ENCODE measurements at places on chromosomes 4 and X.

DNA sequence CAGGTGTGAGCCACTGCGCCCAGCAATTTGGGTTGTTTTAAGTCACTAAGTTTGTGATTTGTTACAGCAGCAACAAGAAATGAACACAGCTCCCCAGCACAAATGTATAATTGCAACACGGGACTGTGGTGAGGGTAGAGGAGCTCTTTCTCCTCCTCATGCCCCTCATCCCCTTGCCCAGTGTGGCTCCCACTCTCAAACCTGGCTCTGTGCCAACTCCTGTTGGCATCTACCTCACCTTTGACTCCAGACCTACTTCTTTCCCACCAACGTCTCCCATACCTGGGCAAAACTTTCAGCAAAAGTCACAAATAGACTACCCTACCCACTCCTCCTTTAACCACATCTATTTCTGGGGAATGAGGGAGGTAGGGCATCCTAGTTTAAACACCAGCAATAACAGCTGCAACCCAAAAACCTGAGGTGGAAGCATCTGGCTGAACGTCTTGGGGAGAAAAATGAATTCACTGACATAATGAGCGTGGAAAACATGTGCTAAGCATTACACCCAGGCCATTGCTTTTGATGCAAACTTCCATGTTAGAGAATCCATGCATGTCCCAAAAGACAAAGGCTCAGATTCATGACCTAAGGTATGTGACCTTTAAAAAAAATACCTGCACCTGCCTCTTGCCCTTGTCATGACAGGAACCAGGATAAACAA, 19.2 kb downstream of the LNX1 start:
- DNase-seq, result no peak

DNA sequence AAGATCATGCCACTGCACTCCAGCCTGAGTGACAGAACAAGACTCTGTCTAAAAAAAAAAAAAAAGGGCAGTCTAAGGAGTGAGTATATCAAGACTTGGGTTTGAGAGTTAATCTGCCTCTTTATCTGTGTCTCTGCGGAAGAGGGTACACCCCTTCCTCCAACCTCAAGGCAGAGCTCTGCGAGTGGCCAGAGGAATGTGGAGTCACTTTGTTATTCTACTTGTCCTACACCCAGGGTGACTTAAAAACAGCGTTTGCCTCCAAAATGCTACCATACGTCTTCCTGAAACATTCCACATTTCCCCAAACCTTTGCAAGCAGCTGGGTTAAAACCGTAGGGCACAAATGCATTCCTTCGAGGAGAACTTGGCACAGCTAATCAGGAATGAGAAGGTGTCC, 199.9 kb downstream of the SHOX start:
- no peak for DNase-seq

GRCh38 chr4:164977243-164978164, at the start of gene TRIM61:
Gene TRIM61 (minus strand): TSS chr4:164977657. CDS start chr4:164970002, 7,655 bp downstream.
- DNase-seq, result peak; percentile 17

GRCh38 chrX:123731987-123732669, 724 bp downstream of the THOC2 start:
- no peak for DNase-seq

DNA sequence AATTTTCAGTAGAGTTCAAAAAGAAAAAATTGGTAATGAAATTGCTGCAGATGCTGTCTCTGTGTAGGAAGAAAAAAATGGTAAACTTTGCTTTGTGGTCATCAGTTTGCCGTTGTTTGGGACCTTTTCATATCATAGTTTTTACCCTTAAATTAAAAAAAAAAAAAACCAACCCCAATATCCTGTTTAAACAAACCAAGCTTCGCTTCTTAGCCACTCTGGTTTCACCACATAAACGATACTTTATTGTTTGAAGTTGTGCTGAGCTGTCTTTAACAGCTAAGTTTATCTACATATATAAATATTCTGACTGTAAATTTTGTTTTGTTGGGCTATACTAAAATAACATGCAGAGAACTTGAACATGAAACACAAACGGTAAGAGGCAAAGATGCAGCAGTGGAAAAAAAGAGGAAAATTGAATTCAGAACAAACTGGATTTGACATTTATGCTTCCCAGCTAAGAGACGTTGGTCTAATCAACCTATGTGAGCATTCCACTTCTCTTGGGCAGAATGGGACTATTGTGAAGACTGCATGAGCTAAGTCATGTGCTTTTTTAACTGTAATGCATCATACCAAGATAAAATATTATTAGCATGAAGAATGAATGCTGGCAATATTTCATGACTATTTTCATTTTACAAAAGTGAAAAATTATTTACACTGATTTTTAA, 15.7 kb upstream of the H2AZ1 start:
- no peak for DNase-seq

- DNase-seq, result no peak
These were observed 27.3 kb downstream of the CSN3 start for GRCh38 chr4:70269674-70270073.

- no peak for DNase-seq
These were observed 74.8 kb downstream of the WWC2 start for GRCh38 chr4:183173580-183174526.

DNA sequence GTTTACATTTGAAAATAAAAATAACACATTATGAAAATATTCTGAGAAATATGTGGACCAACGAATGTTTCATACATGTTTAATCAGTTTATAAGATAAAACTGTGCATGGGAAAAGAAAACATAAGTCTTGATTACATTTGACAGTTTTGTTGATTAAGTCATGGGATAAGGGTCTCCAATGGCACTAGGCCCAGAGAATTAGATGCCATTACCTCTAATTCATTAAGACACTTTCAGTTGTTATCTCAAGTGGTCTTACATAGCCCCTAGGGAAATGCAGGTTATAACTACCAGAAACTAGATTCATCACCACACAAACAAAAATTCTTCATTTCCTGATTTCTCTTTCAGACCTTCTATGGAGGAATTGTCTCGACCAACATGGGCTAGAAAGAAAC, 300.8 kb downstream of the PCDH7 start:
- DNase-seq, result no peak

Data from stimulated activated CD8-positive, alpha-beta memory T cell treated with anti-CD3 and anti-CD28 coated beads, Interleukin-4, amount 100 ng/mL, for 1 hour (primary cell).